ENCODE measurements at places on chromosomes 16 and 17.

GRCh38 chr16:28218109-28218508 is 6.3 kb upstream of the XPO6 start:
- no peak for DNase-seq

DNA sequence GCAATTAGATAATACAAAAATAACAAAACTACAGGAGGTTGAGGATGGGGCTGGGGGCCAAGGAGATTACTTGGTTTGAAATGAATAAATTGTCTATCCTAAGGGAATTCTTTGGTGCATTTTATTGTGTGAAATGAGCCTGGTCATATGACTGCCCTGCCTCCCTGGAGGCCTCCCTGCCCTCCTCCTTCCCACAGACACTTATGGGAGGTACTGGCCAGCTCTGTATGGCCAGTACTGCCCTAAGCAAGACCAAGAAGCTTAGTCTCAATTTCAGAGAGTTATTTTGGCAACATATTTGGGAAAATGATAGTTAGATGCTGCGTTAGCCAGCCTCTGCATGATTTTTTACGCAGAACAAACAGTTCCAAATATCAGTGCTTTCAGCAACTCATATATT is 511.9 kb downstream of the WWOX start:
- DNase-seq, result no peak

GRCh38 chr17:34254651-34255380 is at the start of gene CCL2:
Gene CCL2, plus strand, starts transcription at chr17:34255285. Its CDS starts 65 bp downstream, at chr17:34255350.
- peak; percentile 34 for DNase-seq

- no peak for DNase-seq
Measured at GRCh38 chr17:17347234-17347955, 44.2 kb downstream of the NT5M start.

GRCh38 chr16:85859818-85860125 is 39.2 kb upstream of the IRF8 start:
- DNase-seq, result no peak

GRCh38 chr16:79336437-79337229 is 263.9 kb downstream of the MAF start:
- DNase-seq, result no peak

GRCh38 chr17:82092628-82092994 is 5.4 kb downstream of the FASN start:
- no peak for DNase-seq

GRCh38 chr17:14143688-14144087 is 74.4 kb downstream of the COX10 start:
- DNase-seq, result no peak

DNA sequence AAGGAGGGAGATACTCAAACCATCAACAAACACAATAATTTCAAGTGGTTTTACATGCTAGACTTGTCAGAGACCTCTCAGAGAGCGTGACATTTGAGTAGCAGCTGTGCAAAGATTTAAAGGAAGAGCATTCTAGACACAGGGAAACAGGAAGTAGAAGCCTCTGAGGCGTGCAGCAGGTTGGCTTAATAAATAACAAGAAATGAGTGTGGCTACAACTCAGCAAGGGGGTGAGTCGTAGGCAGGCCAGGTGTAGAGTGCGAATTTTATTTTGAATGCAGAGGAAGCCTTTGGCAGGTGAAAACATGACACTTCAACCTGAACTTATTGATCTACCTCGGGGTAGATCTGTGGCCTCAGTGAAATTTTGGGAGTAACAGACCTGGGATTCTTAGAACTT is 73.2 kb upstream of the MRTFB start:
- no peak for DNase-seq

DNA sequence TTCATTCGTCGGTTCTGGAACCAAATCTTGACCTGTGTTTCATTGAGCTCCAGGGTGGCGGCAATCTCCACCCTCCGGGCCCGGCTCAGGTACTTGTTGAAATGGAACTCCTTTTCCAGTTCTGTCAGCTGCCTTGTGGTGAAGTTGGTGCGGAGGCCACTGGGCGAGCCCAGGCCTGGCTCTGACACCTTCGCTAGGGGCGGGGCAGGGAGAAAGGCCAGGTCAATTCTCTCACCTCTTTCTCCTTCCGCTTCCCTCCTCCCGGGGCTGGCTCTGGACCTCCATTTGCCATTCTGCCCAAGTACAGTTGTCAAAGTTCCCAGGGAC is 1.2 kb downstream of the HOXB1 start:
- DNase-seq, result no peak

Data from RWPE1 (cell line).